Astrocyte of the cerebellum (primary cell): ENCODE measurements at places on chromosomes 7 and 10.
A peak's percentile ranks its signal among the peaks of the same experiment; 100 is the strongest.

GRCh38 chr7:54337466-54337865, 204.7 kb upstream of the VSTM2A start:
- no peak for DNase-seq

DNA sequence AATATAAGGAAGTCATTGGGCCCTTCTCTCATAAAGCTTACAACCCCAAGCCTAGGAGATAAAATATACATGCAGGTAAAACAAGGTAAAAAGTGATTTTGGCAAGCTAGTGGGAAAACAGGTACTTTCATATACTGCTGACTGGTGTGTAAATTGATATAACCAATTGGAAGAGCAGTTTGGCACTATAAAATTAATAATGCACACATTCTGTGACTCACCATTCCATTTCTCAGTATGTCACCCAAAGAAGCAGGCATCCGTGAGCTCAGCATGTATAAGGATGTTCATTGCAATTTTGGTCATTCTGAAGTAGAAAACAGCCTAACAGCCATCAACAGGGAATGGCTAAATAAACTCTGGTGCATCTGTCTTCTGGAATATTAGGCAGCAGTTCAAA, 2.9 kb downstream of the MACROH2A2 start:
- no peak for DNase-seq

GRCh38 chr7:10657201-10657600, 316.5 kb upstream of the PHF14 start:
- DNase-seq = no peak

DNA sequence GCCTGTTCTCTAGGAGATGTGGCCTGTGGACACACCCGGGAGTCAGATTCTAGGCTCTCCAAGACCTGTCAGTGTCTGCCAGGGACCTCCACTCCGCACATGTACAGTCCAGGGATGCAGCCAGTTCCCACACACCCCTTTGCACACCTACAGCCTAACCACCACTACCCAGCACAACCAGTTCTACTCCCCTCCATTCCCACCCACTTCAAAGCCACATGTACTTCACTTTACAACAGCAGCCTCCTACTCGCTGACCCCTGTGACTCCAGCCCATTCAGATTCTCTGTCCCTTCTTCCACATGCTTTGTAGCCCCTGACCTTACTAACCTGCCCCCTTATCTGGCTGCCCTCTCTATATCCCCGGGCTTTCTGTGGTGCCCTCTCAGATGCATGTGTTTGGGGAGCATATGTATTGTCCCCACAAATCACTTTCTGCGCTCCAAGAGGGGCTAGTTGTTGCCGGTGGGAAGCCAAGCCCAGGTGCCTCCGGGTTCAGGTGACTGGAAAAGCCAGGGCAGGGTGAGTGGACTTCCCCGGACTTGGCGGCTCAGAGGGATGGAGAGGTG, 7.2 kb downstream of the LBX1 start:
- DNase-seq = no peak

DNA sequence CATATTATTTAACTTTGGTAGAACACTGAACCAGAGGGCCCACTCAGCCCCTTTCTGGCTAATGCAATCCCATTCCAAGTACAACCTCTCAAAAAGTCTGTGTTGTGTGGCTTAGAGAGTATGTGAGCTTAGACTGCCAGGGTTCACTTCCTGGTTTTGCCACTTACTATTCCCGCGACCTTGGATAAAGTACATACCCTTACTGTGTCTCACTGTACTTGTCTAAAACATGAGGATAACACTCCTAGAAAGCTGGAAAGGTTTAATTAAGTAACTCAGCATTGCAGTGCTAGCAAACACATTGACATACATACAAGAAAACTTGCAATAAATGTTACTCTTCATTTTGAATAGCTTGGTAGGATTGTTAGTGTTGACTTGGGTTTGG, 215.8 kb downstream of the CHCHD3 start:
- no peak for DNase-seq

- no peak for DNase-seq
These were observed 427.1 kb downstream of the TNS3 start for GRCh38 chr7:47154791-47155190.

GRCh38 chr7:30465811-30466180, 12.8 kb downstream of the NOD1 start:
- no peak for DNase-seq

DNA sequence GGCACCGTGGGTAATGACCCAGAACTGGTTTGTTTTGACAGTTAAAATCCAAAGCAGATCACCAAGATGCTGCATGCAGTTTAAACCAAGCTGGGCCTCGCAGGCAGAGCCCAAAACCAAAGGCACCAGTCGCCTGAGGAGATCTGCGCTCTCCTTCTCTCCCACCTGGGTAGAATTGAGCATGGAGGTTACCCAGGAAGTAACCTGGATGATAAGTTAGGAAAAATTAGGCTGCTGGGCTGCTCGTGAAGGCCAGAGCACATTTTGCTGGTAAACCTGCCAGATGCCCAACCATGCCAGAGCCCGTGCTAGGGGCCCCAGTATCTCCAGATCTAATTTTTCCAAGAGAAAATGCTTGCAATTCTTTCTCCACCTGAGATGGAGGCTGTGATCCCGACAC, 388.3 kb upstream of the MGMT start:
- no peak for DNase-seq

- DNase-seq = no peak
These were observed 134.9 kb upstream of the RSU1 start for GRCh38 chr10:16952080-16952479.

GRCh38 chr7:70926666-70927065, 205.3 kb upstream of the GALNT17 start:
- no peak for DNase-seq

DNA sequence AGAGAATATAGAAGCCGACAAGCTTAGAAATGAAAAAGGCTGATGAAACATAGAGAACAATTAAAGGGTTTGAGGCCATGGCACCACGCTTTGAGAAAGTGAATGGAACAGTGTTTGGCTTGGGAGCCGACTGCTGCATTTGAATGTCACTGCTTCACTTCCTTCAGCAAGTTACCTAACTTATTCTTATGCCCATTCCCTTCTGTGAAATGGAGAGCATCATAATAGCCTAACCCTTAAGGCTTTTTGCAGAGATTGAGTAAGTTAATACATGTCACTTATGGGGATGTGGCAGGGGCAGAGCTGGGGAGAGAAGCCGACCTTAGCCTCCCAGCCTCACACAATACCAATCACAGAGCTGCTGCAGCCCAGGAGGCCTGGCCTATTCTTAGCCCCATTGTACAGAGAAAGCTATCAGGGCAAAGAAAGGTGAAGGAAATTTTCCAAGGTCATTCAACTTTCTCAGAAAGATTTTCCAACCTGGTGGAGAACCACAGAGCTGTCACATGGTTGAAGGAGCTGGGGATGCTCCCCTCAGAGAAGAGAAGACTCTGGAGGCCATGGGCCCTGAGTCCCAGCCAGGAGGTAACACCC, 186.0 kb upstream of the GDF10 start:
- DNase-seq = no peak

DNA sequence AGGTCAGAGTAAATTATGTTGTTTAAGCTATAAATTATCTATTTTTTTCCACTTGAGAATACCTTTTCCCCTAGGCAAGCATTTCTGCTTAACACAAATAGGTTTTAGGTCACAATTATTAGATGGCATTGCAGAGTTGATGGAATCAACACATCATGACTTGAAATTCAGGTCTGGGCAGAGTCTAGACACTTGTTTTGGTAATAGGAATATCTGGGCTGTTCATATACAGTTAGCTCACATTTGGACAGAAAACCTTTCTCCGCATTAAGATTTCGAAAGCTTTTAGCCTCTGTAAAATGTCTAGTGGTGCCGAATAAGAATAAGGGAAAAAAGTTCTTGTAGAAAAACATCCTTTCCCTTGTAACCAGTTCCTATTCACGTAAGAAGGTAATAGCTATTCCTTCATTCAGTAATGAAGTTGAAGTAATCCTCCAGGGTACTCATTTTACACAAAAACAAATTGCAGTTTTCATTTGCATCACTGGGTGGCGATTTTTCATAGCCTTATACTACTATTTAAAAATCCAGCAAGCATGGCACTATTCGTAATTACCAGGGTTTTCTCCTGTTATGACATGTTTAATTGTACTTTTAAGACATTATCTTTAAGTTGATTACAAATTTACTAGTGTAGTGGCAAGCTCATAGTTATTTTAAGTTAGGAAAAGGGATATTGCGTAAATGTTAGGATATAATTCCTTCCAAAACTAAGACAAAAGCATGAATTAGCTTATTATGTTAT, 37.0 kb downstream of the RPA3 start:
- peak; percentile 53 for DNase-seq

DNA sequence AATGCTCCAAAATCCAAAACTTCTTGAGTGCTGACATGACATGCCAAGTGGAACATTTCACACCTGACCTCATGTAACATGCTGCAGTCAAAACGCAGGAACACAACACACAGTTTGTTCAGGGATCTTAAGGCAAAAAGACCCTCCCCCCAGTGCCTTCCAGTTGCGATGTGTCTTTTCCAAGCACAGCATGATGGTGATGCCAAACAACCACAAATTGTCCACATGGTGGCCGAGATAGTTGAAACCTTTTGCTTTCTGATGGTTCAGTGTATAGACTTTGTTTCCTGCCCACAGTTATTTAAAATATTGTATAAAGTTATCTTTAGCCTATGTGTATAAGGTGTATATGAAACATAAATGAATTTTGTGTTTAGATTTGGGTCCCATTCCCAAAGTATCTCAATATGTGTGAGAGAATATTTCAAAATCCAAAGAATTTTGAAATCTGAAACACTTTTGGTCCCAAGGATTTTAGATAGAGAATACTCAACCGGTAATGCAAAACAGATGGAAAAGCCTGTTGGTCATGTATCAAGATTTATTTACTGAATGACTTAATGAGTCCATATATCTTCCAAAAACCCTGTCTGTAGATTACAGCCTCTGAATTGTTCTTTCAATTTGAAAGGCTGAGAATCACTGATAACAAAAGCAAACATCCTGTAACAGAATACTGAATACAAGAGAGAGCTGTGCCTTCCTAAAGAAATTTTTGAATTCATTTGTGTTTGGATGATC, 93.4 kb upstream of the OIT3 start:
- no peak for DNase-seq

DNA sequence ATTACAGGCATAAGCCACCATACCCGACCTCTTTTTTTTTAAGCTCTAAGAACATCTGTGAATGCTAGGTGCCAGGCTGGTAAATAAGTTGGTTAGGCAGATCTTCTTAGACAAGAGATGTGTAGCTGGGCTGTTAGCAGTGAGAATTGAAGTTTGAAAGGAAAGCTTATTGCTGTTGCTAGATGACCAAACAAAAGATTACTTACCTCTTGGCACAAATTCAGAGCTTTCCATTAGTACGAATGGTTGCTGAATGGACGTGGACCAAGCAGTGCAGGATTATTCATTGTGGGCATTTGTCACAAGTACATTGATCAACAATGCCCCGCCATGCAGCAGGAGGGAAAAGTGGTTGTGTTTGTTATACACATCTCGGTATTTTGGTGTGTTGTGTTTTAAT, 131.2 kb downstream of the GFRA1 start:
- DNase-seq = no peak

- DNase-seq = no peak
These were observed 579.8 kb downstream of the GLRX3 start for GRCh38 chr10:130715686-130716670.

GRCh38 chr7:48209004-48209600, 37.8 kb downstream of the ABCA13 start:
- no peak for DNase-seq

DNA sequence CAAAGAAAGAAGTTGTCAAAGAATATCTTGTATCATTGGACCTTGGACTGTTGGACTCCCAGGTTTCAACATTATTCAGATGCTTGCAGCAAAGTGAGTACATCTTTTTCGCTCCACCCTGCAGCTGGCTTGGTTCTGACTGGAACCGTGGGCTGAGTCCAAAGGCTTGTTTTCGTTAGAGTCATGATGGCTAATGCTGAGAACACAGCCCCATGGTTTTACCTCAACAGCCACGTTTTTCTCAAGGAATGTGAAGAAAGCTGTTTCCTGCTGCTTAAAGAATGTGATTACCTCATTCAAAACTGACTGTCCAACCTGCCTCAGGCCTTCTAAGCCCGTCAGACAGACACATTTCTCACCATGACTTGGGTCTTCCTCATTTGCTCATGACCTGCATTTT, 69.5 kb downstream of the STEAP1B start:
- DNase-seq = peak; percentile 62

DNA sequence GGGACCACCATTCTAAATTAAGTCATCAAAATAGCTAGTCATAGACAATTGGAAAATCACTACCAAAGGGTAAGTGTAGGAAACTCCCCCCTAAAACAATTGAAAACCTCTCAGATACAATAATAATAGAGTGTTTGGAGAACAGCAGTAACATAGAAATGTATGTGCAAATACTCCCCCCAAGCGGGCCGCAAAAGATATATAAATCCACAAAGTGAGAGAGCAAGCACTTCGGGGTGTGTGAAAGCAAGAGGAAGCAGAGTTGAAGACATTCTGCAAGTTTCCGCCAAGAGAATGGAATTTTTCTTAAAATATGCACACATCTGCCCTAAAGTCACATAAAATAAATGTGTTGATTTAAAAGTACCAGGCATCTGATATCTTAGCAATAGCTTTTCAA, 33.3 kb downstream of the CHCHD3 start:
- no peak for DNase-seq

DNA sequence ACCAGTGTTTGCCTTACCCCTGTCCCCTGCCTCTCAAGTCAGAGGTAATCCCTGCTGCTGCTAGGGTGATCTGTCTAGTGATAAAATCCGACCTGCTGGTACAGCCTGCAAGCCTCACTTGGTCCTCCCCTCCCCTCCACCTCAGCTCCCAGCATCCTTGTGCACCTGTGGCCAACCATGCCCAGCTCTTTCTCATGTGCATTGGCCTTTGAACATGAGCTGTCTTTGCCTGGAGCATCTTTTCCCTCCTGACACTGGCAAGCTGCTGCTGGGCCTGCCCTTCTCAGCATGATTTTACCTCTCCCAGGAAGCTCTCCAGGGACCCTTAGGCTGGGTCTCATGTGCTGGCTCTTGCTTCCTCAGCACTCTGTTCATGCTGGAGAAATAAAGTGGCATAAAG, 51.3 kb upstream of the CXCL12 start:
- DNase-seq = no peak

GRCh38 chr10:78556-78955, 29.5 kb upstream of the TUBB8 start:
- no peak for DNase-seq

GRCh38 chr10:79397051-79397450, 48.4 kb downstream of the ZCCHC24 start:
- DNase-seq = no peak

GRCh38 chr7:73968487-73968886, 59.5 kb upstream of the ELN start:
- no peak for DNase-seq

DNA sequence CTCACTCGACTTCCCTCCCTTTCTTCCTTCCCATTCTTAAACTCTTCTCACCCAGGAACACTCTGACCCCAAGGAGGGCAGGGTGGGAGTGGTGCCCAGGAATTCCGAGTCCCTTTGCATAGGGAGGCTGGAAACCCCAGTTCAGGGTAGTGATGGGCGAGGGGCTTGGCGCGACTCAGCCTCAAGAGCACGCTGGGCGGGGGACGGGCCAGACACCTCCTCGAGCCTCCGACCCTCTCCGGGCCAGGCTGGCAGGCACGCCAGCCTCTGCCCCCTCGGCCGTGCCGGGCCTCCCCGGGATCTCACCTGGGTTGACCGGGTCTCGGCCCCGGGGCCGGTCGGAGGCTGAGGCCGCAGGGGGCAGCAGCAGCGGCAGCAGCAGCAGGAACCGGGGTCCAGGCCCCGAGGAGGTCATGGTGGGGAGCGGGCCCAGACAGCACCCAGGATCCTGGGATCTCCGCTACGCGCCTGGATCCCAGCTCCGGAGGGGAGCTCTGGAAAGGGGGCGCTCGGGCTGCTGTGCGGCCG, 457 bp downstream of the PLOD3 start:
- DNase-seq = no peak

GRCh38 chr10:133028956-133029355, 58.8 kb upstream of the ADGRA1 start:
- no peak for DNase-seq
